Stimulated activated CD4-positive, alpha-beta T cell treated with anti-CD3 and anti-CD28 coated beads, Interleukin-4, amount 100 ng/mL, for 24 hours (primary cell): ENCODE measurements at places on chromosomes 5 and 9.

- no peak for DNase-seq
These were observed 4.3 kb downstream of the ZBTB34 start for GRCh38 chr9:126864771-126865170.

DNA sequence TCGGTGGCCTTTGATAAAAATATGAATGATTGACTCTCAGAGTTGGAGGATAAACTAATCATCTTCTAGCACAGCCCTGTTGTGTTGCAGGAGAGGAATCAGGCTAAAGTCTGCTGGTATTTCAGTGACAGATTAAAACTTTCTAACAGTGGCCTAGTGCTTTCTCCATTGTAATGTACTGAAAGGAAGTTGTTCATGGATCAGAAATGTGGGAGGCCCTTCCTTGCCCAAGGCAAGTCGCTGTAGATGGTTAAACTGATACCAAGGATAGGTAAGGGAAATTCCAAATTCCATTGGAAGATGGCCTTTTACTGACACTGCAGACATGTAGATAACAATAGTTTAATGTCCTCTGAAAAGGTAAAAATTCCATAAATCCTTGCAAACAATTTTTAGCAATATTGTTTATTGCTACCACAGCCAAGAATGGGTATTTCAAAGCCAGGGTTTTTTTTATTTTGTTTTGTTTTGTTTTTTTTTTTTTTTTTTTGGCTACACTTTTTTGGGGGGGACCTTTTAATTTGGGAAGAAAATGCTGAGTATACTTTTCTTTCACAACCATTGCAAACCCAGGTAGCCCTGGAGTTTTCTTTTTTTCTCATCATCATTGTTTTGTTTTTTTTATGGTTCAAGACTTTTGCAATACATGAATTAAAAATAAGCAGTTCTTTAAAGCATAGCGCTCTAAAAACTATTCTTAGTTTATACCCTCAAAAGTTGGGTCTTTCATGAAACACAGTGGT lies 35.5 kb downstream of the WDR36 start:
- DNase-seq = no peak

DNA sequence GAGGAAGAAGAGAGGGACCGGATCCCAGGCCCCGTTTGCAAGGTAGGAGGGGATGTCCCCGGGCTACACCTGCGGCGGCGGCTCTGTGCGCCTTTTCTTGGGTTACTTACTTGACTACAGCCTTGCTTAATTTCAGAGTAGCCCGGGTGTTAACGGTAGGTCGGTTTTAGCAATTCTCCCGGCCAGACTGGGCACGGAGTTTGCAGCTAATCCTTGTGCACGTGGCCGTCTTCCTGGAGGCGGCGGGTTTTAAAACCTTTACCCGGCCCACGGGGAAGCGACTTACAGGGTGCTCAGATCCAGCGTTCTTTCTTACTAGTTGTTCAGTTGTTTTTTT lies 313 bp downstream of the BRIX1 start:
- no peak for DNase-seq

DNA sequence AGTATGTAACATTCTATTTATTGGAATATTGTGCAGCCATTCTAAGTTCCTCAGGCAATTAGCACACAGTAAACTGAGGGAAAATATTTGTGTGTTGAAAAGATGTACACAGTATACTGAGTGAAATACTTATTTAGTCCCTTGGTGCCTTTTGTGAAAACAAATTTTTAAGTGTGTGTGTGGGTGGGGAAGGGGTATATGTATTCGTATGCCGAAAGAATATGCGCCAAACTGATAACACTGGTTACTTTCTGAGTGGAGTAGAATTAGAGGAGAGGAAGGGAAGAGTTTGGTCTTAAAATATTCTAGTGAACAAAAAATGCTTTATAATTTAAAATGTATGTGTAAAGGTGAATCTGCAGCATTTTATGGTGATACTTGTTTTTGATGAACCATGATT lies 3.1 kb downstream of the DCP2 start:
- no peak for DNase-seq

DNA sequence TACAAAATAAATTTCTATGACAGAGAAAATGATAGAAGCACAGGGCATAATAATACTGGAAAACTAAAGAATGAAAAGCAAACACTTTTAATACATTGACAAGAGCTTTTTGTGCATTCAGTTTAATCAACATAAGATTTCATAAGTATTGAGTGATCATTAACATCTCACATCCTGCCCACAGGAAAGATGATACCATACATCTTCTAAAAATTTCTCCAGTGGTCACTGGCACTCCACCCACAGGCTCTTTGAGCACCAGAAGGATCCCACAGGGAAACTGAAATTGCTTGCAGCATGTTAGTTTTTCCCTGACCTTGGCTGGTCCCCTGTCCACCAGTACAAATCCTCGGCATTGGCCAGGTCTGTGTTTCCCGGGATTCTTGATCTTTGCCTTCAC lies 186.0 kb downstream of the CEMIP2 start:
- no peak for DNase-seq

DNA sequence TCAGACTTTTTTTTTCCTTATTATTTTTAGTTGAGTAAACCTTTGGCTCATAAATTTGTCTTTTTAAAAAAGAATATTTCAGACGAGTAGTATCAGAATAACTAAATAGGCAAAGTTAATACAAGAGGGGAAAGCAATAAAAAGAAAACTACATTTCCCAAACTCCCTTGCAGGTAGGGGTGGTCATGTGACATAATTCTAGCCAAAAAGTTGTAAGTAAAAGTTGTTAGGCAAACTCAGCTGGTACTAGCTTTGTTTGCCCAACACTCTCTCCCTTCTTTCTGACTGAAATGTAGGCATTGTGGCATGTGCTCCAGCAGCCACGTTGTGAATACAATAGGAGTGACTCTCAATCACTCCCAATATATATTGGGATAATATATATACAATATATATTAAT lies 20.9 kb downstream of the GIN1 start:
- no peak for DNase-seq

GRCh38 chr9:109047259-109047658 lies 34.0 kb upstream of the CTNNAL1 start:
- DNase-seq = no peak

GRCh38 chr5:32522429-32523143 lies 62.8 kb upstream of the SUB1 start:
- peak; percentile 18 for DNase-seq

- DNase-seq = peak; percentile 54
These were observed 8.7 kb upstream of the ERAP1 start for GRCh38 chr5:96816411-96816939.

DNA sequence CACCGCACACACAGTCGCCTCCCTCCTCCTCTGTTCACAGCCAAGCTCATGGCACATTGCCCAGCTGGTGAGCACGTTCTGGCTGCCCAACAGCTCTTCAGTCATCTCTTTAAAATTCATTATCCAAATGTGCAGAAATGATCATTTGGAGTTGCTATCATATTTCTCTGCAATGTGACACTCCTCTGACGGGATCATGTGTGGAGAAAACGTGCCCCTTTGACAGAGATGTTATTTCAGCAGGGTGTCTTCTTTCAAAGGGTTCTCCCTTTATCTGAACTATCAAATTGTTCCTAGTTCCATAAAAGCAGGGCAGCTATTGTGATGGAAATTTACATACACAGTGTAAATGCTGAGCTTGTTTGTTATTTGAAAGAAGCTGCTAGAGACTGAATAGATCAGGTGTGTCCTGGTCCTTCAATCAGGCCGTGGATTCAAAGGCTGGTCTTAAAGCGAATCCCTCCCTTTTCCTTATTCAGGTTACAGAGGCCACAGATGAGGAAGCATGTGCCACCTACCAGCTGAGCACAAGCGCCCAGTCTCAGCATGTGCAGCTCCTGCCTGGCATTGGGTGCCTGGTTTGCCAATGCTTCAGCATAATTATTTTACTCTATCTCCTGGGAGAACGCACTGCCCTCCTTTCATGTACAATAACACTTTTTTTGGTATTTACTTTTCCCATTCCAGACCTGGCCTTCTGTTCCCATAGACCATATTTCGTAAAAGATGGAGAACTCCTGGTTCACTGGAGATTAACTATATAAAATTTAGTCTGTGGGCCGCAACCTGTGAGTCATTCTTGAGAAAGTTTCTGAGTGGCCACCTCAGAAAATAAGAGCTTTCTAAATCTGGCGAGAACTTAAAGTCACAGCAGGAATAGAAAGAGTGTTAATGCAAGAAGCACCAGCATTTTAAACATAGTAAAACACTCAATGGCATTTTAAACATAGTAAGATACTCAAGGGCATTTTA lies 433.7 kb downstream of the ENC1 start:
- DNase-seq = no peak

DNA sequence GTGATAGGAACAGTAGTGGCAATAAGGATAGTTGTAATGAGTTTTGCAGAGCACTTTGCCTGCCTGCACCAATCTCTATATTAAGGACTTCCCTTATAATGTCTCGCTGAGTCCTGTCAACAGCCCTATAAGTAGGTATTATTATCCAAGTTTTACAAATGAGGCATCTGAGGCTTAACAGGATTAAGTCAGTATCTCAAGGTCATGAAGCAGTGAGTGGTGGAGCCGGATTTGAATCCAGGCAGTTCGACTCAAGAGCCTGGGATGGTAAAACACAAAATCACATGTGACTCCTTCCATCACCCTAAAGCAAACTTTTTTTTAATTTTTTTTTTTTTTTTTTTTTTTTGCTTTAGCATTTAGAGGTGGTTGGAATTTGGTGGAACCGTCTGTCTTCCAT lies 59.0 kb upstream of the RARS1 start:
- DNase-seq = no peak

- DNase-seq = no peak
These were observed 19.8 kb downstream of the GLT6D1 start for GRCh38 chr9:135619599-135619886.

GRCh38 chr5:138528208-138528607 lies 14.8 kb downstream of the ETF1 start:
- no peak for DNase-seq

DNA sequence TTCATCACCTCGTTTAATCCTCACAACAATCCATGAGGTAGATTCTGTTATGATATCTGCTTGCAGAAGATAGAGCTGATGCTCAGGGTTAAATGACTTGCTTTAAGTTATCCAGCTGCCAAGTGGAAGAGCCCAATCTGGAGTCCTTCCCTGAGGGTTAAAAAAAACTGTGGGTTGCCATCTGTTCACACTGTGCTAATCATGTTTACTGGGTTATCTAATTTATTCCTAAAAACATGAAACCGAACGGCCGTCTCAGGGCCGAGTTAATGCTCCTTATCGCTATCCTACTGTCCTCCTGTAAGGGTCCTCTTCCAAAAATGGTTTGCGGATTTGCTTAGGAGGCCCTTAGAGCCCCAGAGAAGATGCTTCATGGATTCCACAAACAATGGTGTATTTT lies 153.3 kb downstream of the YIPF5 start:
- no peak for DNase-seq

DNA sequence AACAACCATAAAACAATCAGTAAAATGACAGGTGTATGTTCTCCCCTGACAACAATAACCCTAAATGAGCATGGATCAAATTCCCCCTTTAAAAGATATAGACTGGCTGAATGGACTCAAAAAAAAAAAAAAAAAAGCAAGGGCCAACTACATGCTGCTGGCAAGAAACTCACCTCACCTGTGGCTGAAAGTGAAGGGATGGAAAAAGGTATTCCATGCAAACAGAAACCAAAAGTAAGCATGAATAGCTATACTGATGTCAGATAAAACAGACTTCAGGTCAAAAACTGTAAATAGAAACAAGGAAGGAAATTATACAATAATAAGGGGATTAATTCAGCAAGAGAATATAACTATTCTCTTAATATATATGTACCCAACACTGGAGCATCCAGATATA lies 54.2 kb upstream of the SSBP2 start:
- no peak for DNase-seq

GRCh38 chr5:36346896-36347690 lies 45.4 kb upstream of the RANBP3L start:
- no peak for DNase-seq

GRCh38 chr5:74919487-74919886 lies 53.3 kb upstream of the FAM169A start:
- DNase-seq = no peak

DNA sequence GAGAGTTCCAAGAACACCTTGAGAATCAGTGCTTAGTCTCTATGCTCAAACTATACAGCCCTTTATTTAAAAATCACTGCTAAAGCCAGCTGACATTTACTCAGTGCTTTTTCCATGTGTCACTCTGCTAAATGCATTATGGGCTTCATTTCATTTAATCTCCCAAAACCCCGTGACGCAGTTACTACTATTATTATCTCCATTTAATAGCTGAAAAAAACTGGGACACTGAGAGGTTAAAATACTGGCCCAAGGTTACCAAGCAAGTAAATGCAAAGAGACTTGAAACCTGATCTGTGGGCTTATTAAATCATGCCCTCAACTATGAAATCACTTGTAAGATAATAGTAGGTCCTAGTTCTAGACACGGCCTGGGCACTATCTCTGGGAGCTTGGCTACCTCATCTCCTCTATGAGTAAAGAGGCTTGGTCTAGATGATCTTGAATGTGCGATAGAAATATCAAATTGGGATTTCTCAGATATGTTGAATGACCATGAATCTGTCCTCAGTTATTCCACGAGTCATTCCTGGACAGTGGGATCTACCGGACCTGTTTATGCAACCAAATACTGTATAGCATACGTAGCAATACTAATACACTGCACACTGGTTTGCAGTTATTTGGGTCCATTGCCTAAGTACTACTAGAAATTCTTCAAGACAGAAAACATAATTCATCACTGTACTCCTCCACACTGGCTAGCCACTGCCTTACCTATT lies 32.3 kb downstream of the MARCHF11 start:
- DNase-seq = no peak

GRCh38 chr9:93318480-93318879 lies 133.0 kb upstream of the FAM120A start:
- no peak for DNase-seq

DNA sequence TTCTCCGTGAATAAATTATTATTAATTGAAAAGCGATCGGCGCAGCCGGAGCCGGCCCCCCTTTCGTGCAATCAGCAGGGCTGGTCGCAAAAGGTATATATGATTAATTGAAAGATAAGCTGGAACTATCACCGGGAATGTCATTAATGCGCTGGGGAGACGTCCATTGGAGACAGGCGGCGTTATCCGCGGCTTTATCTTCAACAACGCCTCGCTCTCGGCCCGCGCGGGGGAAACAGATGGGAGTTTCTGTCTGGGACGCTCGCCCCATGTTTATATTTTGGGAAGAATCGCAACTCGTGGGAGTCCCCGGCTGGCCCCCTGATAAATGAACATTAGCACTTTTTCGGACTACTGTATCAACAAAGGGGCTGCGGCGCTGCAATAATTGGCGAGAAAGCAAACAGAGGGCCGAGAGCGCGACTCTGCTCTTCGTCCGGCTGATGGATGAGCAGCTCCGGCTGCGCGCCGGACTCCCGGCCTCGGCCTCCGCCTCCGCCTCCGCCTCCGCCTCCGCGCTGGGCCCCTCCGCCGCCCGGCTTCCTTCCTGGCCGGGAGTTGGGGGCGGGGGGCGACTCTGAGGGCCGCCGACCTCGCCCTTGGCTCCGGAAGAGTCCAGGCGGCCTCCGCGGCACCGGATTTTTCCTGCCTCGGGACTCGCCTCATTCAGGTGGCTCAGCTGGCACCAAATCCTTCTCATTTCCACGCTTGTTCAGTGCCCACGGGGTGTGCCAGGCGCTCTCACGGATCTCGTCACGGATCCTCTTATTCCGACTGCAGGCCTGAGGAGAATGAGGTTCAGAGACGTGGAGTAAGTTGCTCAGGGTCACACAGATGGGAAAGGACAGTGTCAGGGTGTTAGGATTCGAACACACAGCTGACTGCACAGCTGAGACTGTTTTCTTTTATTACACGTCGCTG lies 3.6 kb upstream of the NKX2-5 start:
- DNase-seq = no peak

GRCh38 chr9:6779417-6780241 lies 21.9 kb downstream of the KDM4C start:
- DNase-seq = no peak

- no peak for DNase-seq
These were observed 152.9 kb downstream of the NIPBL start for GRCh38 chr5:37029436-37029835.

GRCh38 chr9:105711867-105712266 lies 17.5 kb downstream of the TMEM38B start:
- no peak for DNase-seq
